ENCODE measurements at places on chromosomes 5 and 9.

GRCh38 chr5:137856201-137856600 is 11.5 kb upstream of the MYOT start:
- DNase-seq: no peak

- DNase-seq: no peak
Observed at GRCh38 chr9:18863791-18864190, 169.2 kb downstream of the SAXO1 start.

DNA sequence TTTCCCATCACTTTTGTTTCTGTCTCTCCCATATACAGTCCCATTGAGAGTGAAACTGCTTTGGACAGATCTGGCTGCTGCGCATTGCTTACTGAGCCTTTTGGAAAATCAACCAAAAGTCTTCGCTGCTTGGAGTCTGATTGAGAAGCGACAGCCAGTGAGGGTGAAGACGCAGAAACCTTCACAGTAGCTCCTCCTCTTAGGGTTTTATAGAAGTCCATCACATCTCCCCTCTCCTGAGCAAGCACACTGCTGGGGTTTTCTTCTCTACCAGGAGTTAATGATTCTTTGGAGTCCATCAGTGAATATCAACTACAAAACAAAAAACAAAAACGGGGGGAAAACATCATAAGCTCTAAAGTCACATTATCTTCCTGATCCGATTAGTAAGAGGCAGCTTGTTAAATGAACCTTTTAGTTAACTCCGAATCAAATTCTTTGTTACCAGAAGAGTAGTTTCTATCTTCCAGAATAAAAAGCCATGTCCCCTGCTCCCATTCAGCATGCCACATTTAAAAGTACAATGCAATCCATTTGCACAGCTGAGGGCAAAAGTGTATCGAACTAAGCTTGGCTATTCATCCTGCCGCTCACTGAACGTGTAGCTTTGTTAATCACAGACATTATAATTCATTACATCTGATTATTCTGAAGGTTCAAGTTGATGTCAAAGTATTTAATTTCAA is 2.8 kb downstream of the NR3C1 start:
- DNase-seq: no peak

DNA sequence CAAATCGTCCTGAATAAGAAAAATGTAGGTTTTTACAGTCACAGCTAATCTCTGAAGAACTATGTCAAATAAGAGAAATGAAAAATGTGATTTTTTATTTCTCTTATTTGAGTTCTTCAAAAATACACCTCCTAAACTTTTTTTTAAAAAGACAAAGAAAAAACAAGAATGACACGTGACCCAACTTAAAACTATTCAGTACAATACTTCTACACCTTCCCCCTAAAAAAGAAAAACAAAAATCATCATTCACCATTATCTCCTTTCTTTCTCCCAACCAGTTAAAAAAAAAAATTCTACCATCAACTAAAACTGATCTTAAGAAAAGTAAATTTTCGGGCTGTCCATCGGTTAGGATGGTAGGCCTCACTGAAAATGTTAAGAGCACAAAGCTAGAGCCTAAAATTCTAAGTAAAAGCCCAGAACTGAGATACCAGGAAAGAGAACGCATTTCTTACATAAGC is 2.1 kb downstream of the RNF145 start:
- DNase-seq: no peak

DNA sequence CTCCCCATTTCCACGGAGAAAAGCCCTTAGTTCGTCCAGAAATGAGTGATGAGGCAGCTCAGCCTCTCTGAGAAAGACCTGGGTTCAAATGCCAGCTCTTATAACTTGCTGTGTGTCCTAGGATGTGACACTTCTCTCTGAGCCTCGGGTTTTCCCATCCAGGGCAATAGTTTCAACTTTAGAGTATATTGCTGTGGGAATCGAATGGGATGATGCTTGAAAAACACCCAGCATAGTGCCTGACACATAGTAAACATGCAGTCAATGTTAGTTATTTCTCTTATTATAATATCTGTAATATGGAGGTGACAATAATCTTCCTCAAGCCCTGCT is 430 bp upstream of the MAPKAP1 start:
- DNase-seq: no peak

GRCh38 chr5:35938568-35939227 is at the start of gene CAPSL:
Gene CAPSL, minus strand, starts transcription at chr5:35938622. Its CDS starts 17,502 bp downstream, at chr5:35921120.
- DNase-seq: no peak
